ENCODE measurements at places on chromosomes 7 and 10.

- DNase-seq, result no peak
Measured at GRCh38 chr7:25798344-25798743, 353.7 kb upstream of the NFE2L3 start.

- DNase-seq, result no peak
Measured at GRCh38 chr7:121429798-121430197, 33.7 kb upstream of the FAM3C start.

- DNase-seq, result peak; percentile 71
Measured at GRCh38 chr10:69352569-69353264, 64.0 kb downstream of the TACR2 start.

- DNase-seq, result no peak
Measured at GRCh38 chr10:93088466-93088865, 14.8 kb downstream of the CYP26A1 start.

DNA sequence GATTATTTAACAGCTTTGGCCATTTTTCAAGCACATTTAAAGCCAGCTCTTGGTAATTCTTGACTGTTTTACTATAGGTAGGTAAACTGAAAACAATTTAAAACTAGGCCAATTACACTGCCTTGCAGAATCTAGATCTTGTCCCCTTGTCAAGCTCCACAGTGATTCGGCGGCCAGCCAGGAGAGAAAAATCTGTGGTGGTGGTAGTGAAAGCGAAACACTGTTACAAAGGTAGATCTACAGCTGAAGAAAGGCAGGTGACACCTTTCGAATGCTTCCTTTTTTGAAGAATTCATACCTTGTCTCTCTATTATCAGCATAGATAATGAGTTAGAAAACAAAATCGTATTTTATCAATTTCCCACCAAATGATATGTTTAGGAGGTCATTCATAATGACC, 218.3 kb downstream of the POU6F2 start:
- DNase-seq, result no peak

DNA sequence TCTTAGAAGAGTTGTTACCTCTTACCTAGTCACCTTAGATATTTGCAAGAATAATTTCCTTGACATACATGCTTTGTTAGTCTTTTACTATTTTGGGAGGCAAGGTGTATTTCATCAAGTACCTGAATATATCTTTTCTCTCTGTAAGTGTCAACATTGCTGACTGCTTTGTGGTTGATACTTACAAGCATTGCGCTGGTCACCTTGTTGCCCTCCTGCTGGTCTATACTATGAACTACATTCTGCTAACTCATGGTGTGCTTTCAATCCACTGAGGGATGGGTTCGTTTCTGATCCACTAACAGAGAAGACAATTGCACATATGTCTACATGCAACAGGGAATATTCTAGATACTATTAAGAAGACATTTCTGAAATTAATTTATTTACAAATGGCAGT, 837.8 kb upstream of the COBL start:
- DNase-seq, result no peak

DNA sequence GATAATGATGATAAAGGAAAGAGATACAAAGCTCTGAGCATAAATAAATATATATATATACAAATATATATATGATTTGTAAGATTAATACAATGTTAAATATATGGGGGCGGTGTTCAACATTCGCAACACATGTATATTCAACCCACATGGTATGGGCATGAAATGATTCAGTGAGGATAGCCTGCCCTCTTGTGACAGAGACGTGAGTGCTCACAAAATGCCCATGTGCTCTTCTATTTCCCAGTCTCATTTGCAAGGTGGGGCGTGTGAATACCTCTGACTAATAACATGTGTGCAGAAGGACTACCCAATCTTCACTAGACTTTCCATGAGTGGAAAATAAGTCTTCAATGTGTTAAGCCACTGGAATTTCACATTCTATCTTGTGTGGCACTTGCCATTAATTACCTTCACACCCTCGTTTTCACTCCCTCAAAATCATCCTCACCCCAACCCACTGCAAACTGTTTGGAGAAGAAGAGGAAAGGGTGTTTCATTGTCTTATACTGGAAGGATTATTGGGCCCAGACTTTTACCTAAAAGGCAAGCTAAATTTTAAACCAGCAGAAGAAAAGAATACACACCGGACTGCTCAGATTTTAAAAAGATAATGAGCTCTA, 26.9 kb downstream of the ASAH2 start:
- DNase-seq, result peak; percentile 66

DNA sequence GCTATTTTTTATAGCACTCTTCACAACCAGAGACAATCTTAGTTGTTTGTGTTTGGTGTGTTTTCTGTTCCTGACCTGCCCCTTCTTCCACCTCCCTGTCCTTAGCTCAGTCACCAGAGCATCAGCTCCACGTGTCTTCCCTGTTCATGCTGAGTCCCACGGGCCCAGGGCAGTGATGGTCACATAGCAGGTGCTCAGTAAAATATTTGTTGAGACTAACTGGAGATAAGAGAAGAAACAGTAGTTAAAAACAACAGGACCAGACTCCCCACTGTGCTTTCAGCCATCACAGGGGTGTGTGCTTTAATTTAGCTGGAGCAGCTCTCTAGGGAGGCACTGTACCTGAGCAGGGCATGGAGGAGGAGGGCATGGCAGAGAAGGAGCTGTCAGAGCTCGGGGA, 307.3 kb upstream of the ZNF32 start:
- peak; percentile 2 for DNase-seq

DNA sequence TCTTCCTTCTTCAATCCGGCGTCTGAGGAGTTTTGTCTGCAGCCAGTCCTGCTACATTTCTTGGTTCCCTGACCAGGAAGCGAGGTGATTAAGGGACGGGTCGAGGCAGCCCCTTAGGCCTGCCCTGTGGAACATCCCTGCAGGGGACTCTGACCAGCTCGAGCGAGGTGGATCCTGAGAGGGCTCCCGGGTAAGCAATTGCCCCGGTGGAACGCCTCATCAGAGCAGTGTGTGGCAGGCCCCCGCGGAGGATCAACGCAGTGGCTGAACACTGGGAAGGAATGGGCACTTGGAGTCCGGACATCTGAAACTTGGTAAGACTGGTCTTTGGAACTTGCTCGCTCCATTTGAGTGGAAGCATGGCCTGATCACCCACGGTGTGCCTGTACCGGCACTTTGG, 121.0 kb downstream of the CUL2 start:
- DNase-seq, result no peak

- DNase-seq, result no peak
Measured at GRCh38 chr7:18384491-18385143, 110.9 kb upstream of the HDAC9 start.

DNA sequence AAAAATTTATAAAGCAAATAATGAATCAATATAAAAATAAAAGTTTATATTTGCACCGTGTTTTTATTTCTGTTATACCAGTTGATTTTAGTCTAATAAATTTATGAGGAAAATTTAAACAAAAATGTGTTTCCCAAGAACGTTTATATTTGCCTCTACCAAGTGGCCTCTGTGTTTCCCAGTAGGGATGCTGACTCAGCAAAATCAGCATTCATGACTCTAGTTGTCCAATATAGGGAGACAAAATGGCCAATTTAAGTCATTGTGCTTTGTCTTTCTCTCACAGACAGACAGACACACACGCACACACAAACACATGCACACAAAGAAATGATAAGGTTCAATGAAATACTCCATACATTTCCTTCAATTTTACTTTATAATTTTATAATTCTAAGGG, 942.5 kb upstream of the ZWINT start:
- DNase-seq, result no peak

DNA sequence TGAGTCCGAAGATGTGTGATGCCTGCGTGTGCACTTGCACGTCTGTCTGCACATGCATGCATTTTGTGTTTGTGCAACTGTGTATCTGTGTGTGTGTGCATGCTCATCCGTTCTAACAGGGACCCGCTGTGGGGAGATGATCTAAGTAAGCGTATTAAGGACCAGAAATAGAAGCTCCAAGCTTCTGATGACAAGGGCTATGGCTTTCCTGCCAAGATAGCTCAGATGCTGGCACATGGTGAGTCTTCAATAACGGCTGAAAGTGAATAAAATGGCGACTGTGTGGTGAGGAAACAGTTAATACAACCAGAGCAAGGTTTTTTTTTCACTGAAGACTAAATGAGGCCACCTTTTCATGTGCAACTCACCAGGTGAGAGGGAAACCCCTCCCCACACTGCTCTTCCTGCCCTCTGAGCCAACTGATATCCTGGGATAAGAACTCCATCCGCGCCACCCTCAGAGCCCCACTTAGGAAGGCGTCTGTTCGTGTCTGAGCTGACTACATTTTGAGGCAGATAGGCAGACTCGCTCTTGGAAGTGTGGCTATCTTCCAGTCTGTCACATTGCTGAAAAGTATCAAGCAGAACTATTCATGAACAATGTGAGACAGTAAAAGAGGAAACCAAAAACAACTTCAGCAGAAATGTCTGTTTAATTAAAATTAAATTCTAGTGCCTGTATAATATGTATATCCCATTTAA, 47.4 kb upstream of the TCERG1L start:
- no peak for DNase-seq

DNA sequence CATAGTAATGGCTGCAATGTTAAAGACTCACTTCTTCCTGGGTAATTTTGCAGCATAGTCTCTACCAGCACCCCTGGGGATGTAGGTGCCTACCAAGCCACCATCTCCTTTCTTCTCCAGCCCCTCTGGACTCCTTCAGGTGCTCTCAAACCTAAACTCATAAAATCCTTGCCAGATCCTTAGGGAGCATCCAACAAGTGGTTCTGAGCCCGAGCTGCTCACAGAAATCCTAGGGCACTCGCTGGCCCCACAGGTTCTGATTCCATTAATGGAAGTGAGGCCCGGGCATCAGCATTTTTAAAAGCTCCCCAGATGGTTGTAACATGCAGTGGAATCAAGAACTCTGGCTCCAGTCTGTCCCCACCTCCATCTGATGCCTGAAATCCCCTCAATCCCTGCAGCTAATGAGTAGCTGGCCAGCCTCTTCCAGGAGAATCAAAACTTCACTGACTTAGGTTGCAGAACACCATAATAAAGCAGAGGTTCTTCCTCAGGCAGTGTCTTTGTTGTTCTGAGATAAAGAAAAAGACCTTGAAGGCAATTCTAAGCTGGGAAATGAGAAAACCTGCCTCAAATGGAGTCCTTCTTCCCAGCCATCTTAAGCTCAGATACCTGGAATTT, 336.8 kb downstream of the KCNMA1 start:
- no peak for DNase-seq

DNA sequence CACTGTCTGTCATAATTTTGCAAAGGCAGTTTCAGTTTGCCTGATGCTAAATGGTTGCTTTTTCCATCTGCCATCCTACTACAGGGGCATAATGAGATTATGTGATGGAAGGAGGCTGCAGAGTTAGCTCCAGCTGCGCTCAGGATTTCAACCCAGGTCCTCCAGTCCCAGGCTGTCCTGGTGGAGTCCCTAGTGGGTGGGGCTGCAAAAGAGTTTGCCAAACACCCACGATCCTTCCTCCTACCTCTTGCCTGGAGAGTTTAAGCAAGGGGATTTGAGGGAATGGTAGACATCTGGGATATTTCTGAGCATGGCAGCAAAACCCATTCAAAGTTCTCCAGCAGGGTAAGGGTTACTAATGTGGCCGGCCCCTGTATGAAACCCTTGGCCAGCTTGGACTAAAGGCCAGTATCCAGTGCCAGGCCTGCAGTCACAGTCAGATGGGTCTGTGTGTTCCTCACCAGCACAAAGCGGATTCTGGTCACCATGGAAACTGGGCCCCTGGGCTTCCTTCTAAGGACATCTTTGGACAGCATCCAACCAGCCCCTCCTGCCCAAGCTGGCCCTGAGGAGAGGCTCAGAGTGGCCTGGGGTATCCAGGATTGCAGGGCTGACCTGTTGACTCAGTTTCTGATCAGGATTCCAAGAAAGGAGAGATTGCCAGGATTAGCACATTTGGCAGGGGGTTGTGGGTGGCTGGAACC, 42.7 kb upstream of the CHST3 start:
- peak; percentile 38 for DNase-seq

DNA sequence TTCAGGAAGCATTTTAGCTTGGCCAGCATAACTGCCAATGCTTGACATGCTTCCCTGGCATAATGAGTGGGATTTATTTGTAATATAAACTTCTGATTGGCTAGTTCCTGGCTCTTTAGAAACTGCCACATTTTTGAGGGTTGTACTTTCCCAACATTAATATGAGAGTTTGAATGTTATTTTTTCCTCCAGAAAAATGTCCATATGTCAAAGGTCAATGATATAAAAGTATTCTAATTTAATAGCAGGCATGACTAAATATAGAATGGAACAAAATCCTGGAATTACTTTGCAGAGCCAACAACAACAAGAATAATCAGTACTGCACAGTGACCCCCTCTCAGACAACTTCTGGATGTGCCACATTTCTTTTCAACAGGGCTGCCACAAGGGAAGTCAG, 352.6 kb downstream of the PRPF18 start:
- no peak for DNase-seq
